ENCODE measurements at places on chromosomes 11 and 22.

- DNase-seq = no peak
Measured at GRCh38 chr11:17695454-17696441, 23.6 kb upstream of the MYOD1 start.

GRCh38 chr11:87454241-87454640 is 416.5 kb downstream of the TMEM135 start:
- no peak for DNase-seq

DNA sequence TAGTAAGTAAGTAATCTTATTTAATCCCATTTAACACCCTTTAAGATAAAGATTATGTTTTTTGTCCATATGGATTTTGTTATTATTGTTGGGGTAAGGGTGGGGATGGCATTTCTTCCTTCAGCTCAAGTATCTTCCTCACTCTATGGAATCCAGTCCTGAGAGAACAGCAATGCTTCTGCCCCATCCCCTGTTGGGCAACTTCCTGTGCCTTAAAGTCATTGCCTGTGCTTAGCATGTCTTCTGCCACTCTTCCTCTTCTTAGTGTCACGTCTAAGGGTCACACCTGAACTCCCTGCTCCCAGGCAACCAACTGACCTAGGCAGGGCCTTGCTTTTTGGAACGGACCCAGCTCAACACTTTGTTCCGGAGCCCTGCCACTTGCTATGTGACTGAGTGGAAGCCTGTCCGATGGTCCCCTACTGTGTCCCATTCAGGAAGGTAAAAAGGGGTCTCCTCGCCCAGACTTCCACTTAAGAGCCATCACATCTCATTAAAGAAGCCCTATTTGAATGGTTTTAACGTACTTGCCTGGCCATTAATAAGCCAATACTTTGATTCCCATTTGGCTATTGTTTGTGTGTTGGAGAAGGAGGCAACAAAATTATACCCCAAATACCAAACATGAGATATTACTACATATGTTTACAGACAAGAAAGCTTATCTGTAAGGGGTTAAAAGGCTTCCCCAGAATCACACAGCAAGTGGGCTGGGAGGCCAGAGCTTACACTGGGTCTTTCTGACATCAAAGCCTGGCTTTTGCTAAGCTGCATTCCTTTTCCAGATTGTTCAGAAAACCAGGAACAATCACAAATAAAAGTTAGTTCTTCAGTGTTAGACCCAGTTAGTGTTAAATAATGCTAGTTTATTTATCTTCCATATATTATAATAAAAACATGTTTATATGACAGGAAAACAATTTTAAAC is 59.2 kb downstream of the RAB38 start:
- DNase-seq = no peak

DNA sequence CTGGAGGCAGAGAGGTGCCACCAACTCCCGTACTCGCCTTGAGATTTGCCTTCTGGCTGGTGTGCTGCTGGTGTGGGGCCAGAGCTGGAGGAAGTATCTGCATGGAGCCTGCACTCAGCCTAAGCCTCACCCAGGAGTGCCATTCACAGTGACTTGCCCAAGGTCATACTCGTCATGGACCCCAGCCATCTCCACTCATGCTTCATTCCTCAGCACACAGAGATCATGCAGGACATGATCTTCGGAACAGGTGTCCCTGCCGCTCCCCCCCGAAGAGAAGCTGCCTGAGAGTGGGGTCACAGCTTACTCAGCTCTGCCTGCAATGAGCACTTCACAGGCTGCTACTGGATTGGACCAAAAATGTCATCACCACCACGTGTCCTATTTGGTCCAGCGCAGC is 49.0 kb downstream of the PC start:
- DNase-seq = no peak

DNA sequence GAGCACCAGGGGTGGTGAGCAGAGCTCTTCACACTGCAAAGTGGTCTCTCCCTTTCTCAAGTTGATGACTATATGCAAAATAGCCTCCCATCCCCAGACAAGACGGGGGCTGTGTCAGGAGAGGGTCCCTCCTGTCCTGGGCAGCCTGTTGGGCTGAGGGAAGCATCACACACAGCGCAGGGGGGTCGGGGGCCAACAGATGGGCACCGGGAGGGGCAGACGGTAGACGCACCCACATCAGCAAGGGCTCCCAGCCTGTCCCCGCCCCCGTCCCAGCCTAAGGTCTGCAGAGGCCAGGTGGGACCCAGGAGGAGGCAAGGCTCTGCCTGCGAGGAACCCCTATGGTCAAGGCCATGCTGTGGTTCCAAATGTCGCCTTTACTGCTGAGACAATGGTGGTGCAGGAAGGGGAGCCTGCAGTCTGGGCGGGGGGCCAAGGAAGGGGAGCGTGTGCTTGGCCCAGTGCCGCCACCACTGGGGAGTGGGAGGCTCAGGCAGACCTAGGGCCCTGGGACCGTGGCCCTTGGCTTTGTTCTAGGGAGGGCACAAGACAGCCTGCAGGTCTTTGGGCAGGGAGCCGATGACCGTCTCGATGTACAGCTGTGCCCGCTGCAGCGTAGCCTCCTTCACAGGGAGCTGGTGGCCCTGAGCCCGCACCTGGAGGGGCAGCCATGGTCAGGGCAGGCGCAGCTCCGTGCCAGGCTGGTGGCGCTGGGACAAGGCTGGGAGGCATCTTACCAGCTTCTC is 4.3 kb upstream of the PLXNB2 start:
- no peak for DNase-seq

- DNase-seq = no peak
Measured at GRCh38 chr11:132022733-132023478, 652.5 kb downstream of the NTM start.

DNA sequence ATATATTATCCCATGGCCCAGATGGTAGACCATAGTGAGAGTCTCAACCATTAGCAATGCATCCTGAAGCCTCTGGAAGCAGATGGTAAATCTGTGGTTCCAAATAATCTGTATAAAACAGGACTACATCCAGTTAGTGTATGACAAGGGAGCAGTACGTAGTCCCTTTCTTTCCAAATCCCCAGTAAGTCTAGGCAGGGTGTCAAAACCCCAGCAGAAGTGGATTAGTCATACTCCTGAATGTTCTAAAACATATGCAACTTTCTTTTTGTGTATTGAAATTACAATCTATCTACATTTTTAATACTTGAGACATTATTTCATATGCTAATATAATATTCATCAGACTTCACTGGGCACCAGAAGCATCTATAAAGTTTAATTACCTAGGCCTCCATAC is 295.1 kb upstream of the ANO5 start:
- no peak for DNase-seq

DNA sequence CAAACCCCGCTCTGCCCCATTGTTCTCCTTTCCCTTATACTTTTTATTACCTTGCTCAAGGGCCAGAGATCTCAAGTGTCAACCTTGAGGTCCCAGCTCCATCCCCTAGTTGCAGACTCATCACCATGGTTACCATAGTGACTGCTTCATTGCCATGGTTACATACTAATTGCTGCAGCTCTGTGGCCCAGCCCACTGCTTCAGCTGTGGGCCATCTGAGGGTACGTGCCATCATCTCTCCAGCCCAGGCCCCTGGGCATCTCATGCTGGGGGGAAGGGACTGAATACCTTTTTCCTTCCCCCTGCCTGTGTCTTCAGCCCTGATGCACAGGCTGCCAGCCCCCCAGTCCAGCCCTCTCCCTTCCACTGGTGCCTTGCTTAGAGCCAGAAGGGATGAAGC is 22.2 kb downstream of the TREH start:
- DNase-seq = no peak

GRCh38 chr11:2436521-2437031 is 7.7 kb downstream of the TRPM5 start:
- no peak for DNase-seq

DNA sequence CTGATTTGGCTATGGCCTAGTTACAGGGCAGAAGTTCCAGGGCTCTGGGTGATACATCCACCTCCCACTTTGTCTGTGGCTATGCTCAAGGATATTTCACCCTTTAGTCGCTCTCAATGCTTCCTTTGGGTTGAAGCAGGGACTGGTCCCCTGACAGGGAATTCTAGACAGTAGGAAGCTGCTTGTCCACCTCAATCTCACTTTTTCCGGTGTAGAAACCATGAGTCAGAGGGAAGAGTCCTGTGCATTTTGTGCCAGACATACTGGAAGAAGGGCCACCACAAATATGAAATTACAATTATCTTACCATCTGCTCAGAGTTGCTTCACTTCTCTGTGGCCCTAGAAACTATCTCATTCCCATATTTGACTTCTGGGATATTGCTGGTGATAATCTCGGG is 413.7 kb upstream of the FAT3 start:
- DNase-seq = no peak

DNA sequence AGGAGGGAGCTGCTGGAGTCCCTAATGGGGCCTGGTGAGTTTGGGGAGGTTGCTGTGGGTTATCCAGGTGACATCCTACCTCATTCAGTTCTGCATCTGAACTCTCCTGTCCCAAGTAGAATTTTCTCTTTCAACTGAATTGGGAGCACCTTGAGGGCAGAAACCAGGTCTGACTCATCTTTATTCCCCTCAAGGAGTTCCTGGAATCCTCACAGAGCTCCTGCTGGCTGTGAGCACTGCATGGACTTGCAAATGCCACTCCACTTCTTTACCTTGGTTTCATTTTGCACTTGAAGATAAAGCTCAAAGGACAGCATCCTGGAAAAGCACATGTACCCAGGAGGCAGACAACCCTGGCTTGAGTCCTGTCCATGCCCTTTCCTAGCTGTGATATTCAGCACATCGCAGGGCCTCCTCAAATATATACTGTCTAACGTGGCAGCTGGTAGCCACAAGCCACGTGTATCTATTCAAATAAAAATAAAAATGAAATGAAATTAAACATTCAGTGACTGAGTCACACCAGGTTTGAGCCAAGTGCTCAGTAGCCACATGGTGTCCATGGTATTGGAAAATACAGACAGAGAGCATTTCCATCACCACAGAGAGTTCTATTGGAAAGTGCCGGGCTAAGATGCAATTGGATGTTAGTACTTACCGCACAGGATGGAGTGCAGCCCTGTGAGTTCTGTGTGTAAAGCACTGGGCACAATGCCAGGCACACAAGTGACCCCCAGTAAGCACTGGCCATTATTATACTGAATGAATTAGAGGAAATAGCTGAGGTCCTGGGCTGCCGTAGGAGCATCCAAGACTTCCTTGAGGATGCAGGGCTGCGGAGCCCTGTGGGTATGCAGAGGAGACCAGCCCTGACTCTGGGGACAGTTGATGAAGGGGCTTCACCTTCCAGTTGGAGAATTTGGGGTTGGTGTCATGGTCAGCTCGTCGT is 149.0 kb downstream of the PKNOX2 start:
- no peak for DNase-seq
